Left renal pelvis (tissue), 4 donors: ENCODE measurements at places on chromosomes 4 and X.

DNA sequence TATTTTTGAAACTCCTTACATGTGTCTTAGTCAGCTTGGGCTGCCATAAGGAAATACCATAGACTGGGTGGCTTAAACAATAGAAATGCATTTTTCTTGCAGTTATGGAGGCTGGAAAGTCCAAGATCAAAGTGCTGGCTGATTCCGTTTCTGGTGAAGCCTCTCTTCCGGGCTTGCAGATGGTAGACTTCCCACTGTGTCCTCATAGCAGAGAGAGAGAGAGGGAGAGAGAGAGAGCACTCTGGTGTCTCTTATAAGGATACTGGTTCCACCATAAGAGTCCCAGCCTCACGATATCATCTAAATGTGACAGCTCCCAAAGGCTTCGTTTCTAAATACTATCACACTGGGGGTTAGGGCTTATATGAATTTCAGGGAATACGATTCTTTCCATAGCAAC, 39.7 kb downstream of the ENPEP start:
- DNase-seq = no peak

- DNase-seq = no peak
Observed at GRCh38 chr4:174320494-174321199, 36.9 kb downstream of the CEP44 start.

GRCh38 chrX:112270991-112271390, 188.4 kb upstream of the TRPC5 start:
- no peak for DNase-seq

DNA sequence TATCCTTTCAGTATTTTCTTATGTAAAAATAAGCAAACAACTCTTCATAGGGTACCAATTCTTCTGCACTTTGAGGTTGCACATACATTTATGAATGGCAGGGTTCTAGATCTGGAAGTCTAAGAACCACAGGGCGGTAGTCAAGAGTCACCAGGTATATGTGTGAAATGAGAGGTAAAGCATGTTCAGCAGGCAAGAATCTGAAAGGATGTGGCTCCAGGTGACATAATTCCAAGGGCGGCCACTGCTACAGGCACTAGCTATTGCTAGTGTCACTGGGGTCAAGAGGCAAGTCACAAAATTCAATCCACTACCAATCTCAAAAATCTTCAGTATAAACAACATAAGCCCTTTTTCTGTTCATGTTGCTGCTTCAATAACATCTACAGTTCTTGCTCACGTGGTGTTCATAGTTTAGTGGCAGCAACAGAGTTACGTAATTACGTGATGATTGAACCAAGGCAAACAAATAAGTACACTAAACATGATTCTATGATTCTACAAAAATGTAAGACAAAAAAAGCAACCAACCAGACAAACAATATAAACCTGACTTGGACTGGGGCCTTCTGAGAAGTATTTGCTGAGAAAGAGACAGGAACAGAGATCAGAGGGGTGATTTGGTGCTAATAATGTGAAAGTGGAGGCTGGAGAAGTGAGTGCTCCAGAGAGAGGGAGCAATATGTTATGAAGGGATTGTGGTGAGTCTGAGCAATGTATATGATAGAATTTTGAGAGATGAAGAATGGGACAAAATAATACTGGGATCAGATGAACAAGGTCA, 101.7 kb downstream of the NAA11 start:
- DNase-seq = no peak

DNA sequence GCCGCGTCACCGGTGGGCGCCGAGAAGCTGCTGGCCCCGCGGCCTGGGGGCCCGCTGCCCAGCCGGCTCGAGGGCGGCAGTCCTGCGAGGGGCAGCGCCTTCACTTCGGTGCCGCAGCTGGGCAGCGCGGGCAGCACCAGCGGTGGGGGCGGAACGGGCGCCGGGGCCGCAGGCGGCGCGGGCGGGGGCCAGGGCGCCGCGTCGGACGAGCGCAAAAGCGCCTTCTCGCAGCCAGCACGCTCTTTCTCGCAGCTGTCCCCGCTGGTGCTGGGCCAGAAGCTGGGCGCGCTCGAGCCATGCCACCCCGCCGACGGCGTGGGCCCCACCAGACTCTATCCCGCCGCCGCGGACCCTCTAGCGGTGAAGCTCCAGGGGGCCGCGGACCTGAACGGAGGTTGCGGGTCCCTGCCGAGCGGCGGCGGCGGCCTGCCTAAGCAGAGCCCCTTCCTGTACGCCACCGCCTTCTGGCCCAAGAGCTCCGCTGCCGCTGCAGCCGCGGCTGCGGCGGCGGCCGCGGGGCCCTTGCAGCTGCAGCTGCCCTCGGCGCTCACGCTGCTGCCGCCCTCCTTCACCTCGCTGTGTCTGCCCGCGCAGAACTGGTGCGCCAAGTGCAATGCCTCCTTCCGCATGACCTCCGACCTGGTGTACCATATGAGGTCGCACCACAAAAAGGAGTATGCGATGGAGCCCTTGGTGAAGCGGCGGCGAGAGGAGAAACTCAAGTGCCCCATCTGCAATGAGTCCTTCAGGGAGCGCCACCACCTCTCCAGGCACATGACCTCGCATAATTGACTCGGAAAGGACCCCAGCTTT, 5.6 kb downstream of the PRDM8 start:
- DNase-seq = no peak

GRCh38 chrX:28988246-28988645, 401.0 kb downstream of the IL1RAPL1 start:
- no peak for DNase-seq

- DNase-seq = no peak
Observed at GRCh38 chr4:55175779-55176231, 50.4 kb upstream of the KDR start.

DNA sequence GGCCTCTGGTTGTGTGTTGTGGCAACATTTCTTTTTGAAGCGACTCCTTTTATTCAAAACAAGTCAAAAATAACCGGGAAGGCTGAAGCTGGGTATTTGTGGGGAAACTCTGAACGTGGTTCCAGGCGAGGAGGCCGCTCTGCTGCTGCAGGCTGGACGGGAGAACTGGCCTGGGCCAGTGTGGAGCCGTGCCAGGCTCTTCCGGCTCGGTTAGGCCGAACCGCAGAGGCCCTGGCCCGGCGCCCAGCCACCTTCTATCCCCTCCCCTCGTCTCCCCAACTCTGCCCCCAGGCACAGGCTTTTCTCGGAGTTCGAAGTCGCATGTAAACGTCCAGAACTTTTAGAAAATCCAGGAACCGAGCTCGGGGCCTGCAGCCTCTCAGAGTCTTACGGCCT, 2.4 kb upstream of the BCOR start:
- no peak for DNase-seq

DNA sequence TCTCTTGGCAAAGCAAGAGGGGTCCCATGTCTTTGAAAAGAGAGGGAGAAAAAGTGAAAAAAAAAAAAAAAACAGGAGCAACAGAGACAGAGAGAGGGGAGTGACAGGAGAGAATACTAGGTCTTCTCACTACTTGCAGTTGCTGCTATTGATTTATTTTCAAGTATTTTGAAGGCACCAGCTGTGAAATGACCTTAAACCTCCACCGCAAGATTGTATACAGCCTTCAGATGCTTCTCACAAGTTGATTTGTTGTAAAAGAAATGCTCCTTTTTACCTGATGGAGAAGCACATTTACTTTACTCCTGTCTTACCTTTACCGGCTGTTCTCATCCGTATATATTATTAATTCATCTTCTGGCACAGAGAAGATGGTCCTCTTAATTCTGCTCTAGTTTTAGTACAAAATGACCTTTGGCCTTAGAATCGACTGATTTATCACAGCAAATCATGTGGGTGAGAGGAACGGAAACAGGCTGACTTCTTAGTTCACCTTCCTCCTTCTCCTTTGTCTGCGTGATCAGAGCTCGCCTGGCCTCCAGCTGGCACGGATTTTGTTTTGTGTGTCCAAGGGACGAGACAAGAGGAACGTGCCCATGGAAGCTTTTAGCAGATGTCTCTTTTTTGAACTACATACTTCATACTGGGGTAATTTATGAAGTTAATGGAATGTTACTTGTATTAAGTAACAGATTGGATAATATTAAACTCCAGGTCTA, 82.4 kb upstream of the PACRGL start:
- peak; percentile 35 for DNase-seq

- DNase-seq = no peak
Observed at GRCh38 chr4:1266881-1267763, 18.2 kb upstream of the CTBP1 start.

DNA sequence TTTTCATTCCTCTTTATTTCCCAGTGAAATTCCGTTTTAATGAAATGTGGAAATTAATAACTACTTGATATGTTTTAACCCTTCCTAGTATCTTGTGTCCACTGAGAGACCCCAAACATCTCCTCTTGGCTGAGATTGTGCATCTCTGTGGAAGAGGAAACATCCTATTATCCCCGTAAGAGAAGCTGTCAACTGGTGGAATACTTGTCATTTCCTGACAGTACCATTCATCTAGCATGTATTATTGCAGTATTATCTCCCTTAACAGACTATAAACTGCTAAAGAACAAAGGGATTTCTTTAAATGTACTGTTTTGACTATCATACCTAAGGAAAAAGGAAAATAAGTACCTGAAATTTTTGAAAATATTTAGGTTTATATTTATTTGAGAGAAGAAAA, 277.3 kb upstream of the SLC7A11 start:
- no peak for DNase-seq

- peak; percentile 73 for DNase-seq
Observed at GRCh38 chr4:180664766-180665368, 1578.3 kb upstream of the TENM3 start.

GRCh38 chr4:140469791-140470733, 28.0 kb downstream of the MGAT4D start:
- peak; percentile 30 for DNase-seq

DNA sequence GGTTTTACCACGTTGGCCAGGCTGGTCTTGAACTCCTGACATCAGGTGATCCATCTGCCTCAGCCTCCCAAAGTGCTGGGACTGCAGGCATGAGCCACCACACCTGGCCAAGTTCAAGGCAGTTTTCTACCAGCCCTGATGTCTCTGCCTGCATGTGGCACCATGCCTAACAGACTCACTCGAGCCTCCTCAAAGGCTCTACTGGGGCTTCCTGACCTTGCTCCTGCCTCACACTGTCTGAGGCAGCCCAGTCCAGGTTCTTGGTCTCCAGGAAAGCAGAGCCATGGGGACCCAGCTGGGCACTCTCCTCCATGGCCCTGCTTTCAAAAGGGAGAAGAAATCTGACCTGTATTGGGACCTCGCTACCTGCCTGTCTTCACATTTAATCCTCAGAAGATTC, 286.9 kb downstream of the EVC2 start:
- DNase-seq = no peak

DNA sequence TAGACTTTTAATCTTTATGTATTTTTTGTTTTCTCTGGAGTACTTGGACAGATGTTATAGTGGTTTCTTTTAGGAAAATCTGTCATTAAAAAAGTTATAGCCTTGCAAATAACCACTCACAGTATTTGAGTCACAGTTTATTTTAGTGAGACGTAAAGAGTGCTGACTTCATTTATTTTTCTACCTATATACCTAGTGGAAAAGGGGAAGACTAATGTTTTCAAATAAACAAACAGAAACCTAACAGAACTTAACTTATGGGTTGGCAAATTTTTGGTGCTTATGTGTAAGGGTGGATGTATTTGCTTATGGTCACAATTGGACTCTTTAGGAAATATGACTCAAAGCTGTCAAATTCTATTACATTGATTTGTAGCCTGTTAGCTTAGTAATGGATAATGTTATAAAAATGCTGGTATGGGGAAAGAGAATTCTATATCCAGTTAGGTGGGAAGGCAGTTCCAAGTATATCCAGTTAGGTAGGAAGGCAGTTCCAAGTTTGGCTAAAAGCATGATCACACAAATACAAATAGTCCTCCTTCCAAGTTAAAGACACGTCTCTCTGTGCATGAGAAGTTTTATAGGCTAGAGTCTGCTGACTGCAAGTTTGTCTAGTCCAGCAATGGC, 61.9 kb downstream of the SLC9A6 start:
- DNase-seq = no peak

- DNase-seq = no peak
Observed at GRCh38 chr4:180304321-180304720, 1938.9 kb upstream of the TENM3 start.

DNA sequence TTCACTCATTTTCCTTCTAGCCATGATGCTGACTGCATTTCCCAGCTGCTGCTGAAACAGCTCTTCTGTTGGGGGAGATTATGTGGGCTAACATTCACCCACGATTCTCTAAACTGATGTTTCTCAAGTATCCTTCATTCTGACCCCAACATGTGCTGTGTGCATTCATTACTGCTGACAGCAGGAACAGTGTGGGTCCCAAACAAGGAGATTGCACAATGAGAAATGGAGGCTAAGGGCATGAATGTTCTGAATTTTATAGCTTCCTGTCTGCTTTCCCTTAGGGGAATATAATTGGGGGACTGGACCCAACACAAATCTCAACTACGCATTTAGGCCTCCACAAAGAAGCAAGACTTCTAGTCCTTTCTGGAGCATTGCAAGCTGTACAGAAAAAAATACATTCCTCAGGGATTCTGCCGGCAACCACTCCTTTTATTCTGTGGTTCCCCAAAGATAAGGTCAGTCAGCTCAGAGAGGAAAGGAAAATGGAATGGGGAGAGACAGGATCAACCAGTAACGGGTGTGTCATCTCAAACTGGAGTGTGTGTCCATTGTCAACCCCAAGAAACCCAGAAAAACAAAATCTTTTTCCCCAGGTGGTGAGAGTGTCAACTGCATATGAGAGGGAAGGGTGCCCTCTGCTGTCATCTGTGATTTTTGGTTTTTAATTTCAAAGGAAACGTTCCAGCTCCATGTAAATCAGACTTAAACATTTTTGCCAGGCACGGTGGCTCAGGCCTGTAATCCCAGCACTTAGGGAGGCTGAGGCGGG, 81.5 kb upstream of the EGFL6 start:
- peak; percentile 50 for DNase-seq

DNA sequence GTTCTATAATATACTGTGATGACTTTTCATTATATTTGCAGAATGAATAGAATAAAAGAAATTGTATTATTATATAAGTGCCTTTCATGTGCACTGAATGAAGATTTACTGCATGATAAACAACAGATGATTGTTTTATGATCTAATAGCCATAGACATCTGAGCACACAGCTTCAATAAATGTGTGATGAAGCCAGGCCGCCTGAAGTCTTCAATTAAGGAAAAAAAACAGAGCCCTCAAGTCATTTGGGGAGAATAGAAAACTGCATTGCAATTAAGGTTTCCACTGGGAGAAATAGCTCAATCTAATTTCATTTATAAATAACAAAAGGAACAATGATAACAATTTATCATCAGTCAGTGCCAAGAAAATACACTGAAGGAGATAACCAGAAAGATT, 955.2 kb downstream of the FSTL5 start:
- no peak for DNase-seq
